ENCODE measurements at places on chromosomes 3 and 15.

DNA sequence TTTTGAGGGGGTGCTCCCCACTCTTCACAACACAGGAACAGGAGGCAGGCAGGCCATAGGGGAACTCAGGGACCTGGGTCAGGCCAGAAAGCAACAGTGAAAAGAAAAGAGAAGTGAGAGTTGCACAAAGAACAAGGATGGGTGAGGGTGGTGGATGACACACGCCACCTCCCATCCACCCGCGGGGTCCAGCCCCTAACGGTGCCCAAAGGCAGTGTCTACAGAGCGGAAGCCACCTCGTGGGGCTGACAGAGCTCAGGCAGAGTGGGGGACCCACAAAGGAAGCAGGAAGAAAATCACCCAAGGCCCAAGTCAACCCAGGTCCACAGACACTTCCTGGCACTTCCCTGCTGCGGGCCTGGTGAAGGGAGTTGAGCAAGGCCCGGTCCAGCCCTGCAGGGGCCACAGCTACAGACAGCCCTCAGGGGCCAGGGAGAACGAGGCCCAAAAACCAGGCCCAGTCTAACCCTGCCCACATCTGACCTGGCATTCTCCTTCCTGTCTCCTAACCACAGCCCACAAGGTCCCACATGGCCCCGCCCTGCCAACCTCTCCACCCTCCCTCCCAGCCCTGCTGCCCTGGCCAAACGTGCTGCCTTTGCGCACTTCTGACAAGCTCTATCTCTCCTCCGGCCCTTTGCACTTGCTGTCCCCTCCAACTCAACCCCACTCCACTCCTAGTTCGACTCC is 5.9 kb downstream of the NUP210 start:
- peak; percentile 34 for DNase-seq

DNA sequence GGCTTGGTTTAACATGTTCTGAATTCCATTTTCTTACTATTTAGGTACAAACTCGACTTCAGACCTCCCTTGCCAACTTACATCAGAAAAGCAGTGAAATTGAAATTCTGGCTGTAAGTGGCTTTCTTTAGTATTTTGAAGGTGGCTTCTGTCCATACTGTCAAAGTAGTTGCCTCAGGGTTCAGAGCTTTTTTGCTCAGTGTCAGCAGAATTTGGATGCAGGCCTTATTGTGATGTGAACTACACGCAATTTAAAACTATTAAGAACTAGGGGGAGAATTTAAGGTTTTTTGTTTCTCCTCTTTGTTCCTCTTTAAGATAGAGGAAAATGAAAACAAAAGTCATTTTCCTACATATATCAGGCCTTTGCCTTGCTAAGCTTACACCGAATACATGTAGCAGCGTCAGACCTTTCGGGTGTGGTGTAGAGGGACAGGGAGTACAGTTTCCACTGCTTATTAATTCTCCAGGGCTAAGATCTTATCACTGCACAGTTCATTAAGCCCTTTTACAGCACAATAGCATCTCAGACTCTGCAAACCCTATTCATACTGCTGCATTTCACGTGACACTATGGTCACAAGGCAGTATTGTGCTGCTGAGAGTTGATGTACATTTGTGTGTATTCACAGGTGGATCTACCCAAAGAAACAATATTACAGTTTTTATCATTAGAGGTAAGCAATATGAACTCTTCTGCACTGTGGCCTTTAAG is 6.7 kb downstream of the SRP14 start:
- no peak for DNase-seq

DNA sequence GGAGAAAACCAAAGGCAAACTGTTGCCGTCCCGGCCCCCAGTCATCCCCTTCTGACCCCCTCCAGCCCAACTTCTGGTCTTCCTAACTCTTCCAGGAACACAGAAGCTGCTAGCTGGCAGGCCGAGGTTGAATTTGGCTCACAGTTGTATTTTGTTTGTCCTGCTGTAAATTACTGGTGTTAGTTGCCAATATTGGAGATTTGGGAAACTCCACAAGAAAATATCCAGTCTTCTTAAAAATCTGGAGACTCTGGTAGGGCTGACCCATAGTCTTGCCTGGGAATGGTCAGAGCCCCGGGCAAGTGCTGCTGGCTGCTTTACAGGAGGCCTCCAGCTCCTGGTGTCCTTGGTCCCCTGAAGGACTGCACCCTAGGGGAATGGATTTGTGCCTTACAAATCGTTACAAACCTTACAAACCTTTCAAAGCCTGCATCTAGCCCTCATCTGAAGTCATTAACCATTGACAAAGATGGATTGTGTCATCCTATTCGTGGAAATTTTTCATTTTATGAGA is 112.0 kb upstream of the MCTP2 start:
- DNase-seq = peak; percentile 26

DNA sequence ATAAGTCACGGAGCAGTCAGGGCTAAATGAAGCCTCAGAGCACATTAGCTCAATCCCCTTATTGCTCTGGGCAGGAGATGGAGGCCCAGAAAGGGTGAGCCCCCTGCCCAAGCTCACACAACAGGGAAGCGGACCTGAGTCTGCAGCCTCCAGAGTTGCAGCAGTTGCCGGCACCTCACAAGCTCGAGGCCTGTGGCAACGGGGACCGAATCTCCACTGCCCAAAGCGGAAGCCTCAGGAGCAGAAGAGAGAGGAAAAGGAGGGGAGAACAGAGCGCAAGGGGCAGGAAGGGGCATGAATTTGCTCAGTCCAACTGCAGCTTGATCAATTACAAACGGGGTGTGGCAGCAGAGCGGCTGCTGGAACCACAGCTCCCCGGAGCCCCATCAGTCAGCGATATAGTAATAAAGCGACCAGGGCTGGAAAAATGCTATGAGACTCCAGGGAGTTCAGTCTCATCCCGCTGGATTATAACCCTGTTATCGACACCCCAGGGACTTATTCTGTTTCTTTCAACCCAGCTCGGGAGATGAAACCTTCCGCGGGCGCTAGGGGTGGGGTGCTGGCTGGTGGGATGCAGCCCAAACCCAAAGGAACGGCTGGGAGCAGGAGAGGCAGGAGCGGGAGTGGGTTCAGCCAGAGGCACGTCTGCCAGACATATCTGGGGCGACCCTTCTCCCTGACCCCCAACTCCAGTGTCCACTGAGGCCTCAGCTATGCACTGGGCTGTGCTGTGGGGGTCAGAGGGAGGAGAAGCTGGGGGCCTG is 219.7 kb upstream of the LINGO1 start:
- DNase-seq = no peak

DNA sequence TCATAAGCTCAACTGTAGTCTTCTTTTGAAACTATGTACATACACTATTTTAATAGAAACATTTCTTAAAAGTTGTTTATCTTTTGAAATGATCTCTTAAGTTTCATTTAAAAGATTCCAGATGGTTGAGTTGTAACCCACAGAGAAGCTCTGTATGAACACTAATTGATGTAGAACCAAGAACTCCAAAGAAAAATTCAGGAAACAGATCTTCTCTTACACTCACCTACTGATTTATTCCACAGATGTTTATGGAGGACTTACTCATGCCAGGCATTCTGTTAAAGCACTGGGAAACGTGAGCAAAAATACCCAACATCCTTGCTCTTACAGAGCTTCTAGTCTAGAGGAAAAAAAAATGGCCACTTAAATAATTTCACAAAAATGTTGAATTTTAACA is 551.1 kb downstream of the NAALADL2 start:
- peak; percentile 48 for DNase-seq

DNA sequence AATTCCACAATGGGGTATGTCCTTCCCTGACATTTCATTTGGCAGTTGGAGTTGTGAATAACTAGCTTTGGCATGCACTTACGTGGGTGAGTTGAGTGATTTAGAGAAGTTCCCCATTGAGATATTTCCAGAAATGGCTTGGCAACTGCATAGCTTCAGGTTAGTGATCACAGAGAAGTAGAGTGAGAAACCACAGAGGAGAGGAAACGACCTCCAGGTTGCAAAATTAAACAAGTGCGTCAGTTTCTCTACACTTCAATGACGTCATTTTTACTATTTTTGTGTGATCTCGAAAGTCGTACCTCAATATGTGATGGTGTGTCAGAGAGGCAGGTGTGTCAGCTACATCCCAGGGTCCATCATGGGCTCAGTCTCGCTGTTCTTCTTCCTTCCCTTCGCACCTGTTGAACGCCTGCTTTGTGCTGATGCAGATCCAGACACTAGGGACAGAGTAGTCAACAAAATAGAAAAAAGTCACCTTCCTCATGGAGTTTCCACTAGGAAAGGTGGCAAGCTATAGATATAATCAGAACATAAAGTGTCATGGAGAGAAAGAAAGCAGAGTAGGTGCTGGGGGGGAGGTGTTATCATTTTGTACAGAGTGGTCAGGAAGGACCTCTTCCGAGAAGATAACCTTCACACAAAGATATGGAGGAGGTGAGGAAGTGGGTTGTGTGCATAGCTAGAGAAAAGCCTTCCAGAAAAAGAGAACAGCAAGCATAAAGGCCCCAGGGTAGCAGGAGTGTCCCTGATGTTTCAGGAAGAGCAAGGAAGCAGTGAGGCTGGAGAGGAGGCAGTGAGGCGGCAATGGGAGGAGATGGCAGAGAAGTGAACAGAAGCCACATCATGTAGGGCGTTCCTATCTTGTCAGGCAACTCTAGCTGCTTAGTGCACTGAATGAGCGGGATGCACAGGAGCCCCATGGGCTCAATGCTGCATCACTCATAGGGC is 75.6 kb downstream of the MCTP2 start:
- DNase-seq = no peak

DNA sequence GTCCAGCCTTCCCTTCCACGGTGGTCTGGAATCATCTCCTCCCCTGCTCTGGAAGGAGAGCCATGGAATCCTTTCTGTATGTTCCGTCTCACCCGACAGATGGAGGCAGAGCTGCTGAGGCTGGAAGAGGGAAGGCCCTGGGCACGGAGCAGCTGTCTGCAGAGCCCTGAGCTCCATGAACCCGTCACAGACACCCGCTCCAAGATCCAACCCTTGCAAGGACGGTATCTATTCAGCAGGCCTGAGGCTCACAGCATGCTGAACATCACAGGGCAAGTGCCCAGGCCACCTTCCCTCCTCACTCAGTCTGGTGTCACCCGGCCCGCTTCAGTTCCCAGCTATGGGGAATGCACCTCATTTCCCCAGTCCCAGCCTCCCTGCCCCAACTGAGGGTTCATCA is 103.9 kb downstream of the LRIG1 start:
- DNase-seq = no peak

GRCh38 chr15:37093480-37094332 is 6.6 kb downstream of the MEIS2 start:
- no peak for DNase-seq

Data from trophoblast cell (in vitro differentiated cells and primary cell).